ENCODE measurements at places on chromosomes 3 and 15. TPM values are rescaled to one million over a fixed set of nuclear protein-coding genes. Genes with fewer than 3 reads are reported as not detected.

DNA sequence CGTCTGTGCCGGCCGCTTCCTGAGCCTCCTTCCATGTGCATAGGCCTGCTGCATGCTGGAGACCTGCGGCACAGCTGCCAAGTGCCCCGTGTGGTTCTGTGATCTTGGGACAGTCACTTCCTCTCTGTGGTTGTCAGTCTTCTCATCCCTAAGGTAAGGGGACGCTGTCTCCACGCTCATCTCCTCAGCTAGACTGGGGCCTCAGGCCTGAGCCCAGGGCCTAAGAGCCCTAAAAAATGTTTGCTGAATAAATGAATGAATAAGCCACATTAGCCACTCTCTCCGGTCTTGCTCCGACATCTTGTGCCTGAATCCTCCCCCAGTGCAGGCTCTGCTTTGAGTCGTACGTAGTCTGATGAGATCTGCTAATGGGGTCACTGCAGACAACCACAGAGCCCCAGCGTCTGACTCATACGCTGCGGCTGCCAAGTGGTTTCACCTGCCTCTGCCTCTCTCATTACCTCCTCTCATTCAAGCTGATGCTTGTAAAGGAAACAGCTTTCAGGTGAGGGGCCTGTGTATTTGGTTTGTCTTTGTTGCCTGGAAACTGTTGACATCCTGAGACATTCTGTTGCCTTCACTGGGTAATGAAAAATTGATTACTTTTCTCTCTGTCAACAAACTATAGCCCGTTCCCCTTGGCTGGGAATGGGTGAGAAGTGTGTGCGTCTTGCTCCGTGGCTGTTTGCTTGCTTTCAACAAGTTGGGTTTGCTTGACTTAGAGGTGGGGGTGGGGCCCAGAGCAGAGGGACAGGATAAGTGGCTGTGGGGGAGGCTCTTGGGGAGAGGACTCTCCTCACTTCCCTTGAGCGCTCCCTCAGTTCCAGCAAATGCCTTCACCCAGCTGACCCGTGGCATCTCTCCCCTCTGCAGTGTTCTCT lies 15.9 kb downstream of the RPLP1 start:
- ATAC-seq: peak; percentile 63

DNA sequence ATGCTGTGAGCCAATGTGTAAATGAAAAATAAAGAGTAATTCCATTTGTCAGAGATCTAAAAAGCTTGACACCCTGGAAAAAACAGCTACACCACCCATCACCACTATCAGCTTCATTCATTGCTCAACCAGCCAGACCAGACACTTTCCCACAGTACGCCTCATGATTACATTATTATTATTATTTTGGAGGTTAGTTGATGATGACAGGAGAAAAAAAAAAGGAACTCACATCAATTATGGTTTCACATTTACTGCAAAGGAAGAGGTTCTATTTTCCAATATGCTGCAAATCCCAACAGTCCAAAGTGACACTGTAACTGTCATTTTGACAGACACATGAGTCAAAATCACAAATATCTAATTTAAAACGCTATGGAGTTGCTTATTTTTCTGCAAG lies 134.7 kb upstream of the TSC22D2 start:
- ATAC-seq: no peak

DNA sequence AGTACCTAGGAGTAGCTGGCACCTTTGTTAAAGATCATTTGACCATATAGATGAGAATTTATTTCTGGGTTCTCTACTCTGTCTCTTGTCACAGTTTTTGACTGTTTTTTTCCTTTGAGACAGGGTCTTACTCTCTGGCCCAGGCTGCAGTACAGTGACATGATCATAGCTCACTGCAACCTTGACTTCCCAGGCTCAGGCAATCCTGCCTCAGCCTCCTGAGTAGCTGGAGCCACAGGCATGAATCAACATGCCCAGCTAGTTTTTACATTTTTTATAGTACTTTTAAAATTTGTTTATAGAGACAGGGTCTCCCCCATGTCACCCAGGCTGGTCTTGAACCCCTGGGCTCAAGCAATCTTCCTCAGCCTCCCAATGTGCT lies 45.0 kb downstream of the BCL2L10 start:
- no peak for ATAC-seq

- ATAC-seq: no peak
Measured at GRCh38 chr3:17632401-17633100, 109.9 kb downstream of the TBC1D5 start.

- ATAC-seq: no peak
Measured at GRCh38 chr3:11563865-11564185, 79.9 kb downstream of the VGLL4 start.

The SCG5 gene
- 0.80 TPM for total RNA-seq

All from esophagus mucosa (tissue), 1 donor.